Fibroblast of skin of back (primary cell): ENCODE measurements at places on chromosomes 13 and 19.

DNA sequence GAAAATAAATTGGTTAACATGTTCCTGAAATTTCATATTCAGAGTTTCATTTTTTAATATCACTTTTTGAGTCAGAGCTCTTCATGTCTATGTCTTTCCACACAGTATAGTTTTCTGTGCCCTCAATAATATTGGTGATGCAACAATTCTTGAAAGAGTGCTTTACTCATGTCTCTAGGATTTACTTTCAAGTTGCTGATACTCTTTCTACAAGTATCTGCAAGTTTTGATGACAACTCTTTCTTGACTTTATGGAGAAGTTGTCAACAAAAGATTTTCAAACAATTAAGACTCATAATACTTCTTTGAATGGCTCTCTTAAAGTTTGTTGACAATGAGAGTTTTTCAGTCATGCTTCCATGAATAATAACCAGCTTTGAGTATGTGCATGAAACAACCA, 561.7 kb downstream of the DIAPH3 start:
- DNase-seq = no peak

DNA sequence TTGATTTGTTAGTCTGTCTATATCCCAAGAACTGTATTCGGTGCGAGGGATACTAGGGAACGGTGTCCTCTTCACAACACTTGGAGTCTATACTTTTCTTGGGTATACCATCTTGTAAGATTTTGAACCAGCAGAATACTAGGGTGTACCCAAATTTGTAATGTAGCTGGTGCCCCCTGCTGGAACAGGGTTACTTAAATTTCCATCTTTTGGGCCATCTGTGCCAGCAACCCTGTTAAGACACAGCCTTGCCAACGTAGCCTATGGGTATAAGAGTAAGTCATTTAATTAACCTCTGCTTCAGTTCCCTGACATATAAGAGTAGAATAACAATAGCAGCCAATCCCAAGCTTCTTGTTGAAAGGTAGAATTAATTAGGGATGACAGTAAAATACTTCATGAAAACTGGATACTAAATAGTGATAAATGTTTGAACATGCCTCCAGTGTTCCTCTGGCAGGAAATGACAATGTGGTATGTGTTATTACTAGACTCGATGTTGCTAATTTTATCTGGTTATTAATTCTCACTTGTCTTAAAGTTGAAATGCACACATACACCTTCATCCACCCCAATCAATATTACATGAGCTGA, 607.6 kb downstream of the FGF9 start:
- peak; percentile 46 for DNase-seq

GRCh38 chr19:19475849-19476828, 39.2 kb downstream of the TSSK6 start:
- DNase-seq = no peak

DNA sequence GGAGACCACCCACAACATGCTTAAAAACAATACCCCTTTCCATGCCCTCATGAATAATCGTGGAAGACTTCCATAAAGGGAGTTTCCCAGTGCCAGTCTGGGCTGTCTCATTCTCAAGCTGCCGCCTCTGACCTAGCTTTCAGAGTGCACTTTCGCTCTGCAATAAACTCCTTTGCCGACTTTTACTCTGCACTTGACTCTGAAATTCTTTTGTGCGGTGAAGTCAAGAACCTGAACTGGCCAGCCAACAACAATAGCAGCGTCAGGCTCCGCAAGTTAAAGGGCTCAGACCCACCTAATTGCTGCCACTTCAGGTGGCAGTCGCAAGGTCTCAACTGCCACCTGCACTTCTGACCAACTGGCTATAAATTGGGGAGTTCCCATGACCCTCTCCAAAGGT, 10.3 kb upstream of the LEUTX start:
- DNase-seq = no peak

DNA sequence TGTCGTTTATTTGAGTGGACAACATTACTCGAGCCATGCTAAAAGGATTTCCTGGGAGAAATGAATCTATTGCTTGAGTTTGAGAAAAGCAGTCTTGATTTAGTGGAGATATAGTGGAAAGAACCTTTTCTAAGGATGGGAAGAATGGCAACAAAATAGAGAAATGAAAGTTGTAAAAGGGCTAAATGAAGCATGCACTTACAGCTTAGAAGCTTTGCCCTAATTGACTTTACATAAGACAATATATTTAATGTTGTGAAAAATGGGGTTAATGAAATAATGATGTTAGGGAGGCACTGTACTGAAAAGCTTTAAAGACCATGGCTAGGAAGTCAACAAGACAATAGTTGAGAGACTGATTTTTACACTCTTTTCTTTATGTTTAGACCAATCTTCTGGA, 35.4 kb downstream of the SLC10A2 start:
- DNase-seq = no peak

DNA sequence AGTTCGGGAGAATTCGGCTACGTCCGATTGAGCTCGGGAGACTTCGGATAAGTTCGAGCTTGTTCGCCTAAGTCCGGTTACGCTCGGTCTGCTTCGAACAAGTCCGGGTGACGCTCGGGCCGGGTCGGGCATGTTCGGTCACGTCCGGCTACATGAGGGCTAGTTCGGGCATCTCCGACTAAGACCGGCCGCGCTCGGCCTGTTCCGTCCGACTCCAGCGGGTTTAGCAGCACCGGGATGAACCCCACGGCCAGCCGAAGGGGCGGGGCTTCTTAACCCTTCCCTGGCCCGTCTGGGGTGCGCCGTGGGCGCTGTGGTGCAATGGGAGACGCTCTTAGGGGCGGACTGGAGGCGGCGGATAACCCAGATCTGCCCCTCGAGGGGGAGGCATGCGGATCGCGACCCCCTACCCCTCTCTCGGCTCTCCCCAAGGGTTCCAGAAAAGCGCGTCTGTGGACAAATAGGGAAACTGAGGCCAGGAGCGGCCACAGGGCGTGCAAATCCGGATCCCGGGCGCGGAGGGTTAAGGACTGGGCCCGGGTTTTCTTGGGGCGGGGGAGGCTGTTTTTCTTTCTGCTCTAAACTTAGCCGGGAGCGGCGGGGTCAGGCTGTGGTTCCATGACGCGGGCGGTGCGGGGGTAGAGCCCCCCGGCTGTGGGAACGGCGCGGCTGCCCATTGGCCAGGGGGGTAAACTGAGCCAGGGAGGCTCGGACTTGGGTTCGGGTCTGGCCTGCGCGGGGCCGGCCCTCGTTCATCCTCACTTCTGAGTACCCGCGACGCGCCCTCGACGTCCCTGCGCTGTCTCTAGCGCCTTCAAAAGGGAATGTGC, 1.5 kb downstream of the PDE4C start:
- peak; percentile 92 for DNase-seq

- DNase-seq = no peak
Observed at GRCh38 chr19:1560286-1560882, 7.7 kb downstream of the MEX3D start.

DNA sequence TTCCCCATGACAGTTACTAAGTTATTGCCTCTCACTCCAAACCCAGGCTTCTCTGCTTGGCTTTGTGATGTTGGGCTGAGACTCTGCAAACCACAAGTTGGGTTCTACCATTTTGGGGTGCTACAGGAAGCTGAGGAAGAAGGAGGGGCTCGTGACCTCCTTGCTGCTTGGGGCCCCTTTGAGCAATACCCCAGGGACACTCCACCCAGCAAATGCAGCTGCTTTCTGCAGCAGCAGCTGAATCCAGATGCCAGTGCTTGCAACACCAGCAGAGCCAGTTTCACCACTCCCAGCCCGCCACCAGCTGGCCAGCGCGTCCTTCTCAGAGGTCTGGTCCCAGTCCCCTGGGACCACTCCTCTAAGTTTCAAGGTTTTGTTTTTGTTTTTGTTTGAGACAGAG, 22.0 kb upstream of the UBAC2 start:
- no peak for DNase-seq

DNA sequence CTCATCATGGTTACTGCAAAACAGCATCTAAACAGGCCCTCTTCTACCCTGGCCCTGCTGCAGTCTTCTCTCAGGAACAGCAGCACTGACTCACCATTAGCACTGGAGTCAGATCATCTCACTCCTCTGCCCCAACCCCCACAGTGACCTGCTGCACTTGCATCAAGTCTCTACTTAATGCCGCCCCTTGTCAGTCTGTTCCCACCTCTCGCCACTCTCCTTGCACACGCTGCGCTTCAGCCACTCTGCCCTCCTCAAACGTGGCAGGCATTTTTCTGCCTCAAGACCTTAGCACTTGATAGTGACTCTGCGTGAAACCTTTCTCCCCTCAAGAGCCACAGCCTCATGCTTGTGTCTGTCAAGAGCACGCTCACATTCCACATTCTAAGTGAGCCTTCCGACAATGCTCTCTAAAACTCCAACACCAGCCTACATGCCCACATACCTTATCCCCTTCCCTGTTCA, 22.1 kb downstream of the MIPEP start:
- peak; percentile 55 for DNase-seq

- no peak for DNase-seq
Observed at GRCh38 chr13:110475550-110476219, 85.8 kb downstream of the RAB20 start.

- DNase-seq = no peak
Observed at GRCh38 chr13:27497563-27498230, 47.3 kb upstream of the MTIF3 start.

- DNase-seq = no peak
Observed at GRCh38 chr19:10335352-10335985, 2.1 kb upstream of the RAVER1 start.

DNA sequence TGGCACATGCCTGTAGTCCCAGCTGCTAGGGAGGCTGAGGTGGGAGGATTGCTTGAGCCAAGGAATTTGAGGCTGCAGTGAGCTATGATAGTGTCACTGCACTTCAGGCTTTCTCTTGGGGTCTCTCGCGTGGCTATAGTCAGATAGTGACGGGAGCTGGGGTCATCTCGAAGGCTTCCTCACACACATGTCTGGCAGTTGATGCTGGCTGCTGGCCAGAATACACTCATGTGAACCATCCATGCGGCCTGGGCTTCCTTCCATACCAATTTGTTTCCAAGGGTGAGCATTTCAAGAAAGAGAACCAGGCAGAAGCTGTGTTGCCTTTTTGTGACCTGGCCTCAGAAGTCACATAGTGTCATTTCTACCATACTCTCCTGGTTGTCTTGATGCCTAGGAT, 26.4 kb downstream of the LEUTX start:
- DNase-seq = peak; percentile 15

DNA sequence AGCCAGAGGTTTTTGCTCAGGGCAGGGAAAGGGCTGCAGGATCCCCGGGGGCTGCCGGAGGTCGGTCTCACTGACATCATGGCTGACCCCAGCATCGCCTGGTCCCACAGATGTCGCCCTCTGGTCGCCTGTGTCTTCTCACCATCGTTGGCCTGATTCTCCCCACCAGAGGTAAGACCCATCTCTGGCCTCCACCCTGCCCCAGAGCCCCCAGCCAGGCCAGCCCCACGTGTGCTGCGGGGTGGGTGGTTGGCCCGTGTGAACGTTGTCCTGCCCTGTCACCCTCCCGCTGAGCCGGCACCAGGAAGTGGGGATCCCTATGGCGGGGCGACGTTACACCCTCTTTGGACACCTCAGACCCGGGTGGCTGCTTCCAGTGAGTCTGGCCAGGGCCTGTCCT, 906 bp downstream of the FXYD5 start:
- DNase-seq = no peak

GRCh38 chr13:44906713-44907112, 82.6 kb downstream of the NUFIP1 start:
- DNase-seq = no peak

DNA sequence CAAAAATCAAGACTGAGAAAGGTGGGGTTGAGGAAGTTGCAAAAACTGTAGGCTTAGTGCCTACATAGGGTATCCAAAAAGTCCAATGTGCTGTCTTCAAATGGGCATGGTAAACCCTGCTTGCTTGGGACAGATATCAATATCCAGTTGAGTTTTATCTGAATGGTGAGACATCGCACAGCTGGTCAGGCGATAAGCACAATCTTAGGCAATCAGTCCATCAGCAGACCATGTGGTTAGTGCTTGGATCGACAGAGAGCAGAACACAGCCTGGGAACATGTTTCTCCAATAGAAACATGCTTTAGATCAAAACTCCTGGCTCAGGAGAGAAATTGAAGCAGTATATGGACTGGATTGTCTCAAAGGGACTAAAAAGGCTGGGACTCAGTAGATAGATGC, 151.3 kb upstream of the IPO5 start:
- no peak for DNase-seq

DNA sequence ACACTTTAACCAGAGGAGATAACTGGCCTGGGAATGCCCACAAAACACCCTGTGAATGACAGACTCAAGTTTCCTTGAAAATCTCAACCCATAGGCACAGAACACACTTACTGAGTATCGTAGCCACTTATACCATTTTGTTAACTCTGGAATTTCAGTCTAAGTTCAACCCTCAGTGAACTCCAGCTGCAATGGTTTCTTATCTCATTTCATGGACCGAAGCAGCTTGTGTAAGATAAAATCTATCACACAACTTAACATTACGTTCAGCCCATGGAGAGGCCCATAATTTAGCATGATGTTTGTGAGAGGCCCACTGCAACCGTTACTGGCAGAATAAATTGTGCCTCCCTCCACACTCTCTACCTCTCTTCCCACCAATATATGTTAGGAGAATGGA, 323.0 kb downstream of the DNAJC15 start:
- DNase-seq = no peak

DNA sequence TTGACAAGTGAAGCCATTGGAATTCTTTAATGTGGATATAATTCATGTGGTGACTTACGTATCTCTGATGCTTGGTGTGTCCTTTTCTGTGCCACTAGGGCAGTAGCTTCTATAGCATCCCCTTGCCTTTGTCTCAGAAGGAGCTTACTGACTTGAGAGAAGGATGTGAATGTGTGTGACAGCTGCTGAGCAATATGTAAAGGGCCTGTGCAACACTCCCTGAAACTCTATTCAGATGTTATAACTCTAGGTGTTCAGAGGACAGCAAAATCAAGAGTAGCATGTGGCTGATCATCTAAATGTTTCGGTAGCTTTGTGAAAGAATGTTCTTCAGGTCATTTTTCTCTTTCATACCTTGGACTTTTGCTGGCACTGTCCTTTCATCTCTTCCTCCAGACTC, 189.5 kb downstream of the LMO7 start:
- DNase-seq = no peak

GRCh38 chr13:85619321-85619720, 179.9 kb downstream of the SLITRK6 start:
- no peak for DNase-seq

GRCh38 chr13:68588623-68589022, 1358.5 kb upstream of the PCDH9 start:
- no peak for DNase-seq

DNA sequence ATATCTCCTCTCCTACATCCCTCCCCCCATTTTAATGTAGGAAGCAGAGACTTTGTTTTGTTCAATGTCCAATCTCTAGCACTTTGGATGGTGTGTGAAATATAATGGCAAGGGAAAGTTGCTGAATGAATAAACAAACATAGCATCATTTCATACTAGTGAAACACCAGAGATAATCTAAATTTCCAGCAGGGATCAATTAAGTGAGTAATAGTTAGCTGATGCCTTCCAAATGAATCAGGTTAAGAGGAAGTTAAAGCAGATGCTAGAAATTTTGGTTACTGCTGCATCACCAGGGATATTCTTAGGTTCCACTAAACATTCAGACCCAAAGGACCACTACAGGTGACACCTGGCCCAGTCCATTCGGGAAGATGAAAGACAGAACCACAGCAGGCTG, 8.1 kb downstream of the MRPS31 start:
- no peak for DNase-seq

GRCh38 chr13:21663197-21663596, 7.7 kb upstream of the FGF9 start:
- no peak for DNase-seq

- no peak for DNase-seq
Observed at GRCh38 chr13:38871275-38871674, 119.4 kb downstream of the STOML3 start.
